CD4-positive, alpha-beta T cell treated with Interleukin-15 for 1 hour (primary cell): ENCODE measurements at places on chromosomes 16 and 17.
A peak's percentile ranks its signal among the peaks of the same experiment; 100 is the strongest.

GRCh38 chr16:31219154-31219741 lies 2.3 kb upstream of the PYDC1 start:
- no peak for DNase-seq

- DNase-seq: peak; percentile 72
These were observed 22.2 kb downstream of the SERPINF1 start for GRCh38 chr17:1783834-1784611.

DNA sequence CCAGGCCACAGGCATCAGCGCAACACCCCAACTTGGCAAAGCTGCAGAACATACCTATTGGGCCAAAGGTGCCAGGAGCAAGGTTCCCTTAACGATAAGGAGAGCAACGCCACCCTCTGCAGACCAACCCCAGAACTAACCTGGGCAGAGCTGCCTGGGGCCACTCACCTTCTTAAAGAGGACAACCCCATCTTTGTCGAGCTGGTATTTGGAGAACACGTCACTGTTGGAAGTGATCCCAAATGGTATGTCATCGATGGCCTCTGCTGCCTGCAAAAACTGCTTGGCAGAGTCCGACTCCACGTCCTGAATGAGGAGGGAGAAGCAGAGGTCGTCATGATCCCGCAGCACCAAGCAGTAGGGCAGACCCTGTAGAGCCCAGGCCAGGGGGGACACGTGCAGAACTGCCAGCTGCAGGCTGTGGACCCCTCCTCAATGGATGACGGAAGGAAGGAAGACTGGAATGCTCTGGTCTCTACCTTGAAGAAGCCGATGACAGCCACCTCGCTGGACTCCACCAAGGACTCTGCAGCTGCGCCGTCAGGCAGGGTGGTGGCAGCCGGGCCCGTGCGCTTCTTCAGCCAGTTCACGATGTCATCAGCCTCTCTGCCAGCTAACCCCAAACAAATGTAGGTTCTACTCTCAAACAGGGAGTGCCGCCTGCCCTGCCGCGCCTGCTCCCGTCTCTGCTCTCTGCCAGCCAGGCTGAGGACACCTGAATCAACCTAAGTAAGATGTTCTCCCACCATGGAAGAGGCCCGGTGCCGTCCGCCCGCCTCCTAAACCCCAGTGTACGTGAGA lies 5.2 kb downstream of the P4HB start:
- no peak for DNase-seq

GRCh38 chr17:29593591-29594518 lies 923 bp downstream of the ANKRD13B start:
- DNase-seq: no peak

DNA sequence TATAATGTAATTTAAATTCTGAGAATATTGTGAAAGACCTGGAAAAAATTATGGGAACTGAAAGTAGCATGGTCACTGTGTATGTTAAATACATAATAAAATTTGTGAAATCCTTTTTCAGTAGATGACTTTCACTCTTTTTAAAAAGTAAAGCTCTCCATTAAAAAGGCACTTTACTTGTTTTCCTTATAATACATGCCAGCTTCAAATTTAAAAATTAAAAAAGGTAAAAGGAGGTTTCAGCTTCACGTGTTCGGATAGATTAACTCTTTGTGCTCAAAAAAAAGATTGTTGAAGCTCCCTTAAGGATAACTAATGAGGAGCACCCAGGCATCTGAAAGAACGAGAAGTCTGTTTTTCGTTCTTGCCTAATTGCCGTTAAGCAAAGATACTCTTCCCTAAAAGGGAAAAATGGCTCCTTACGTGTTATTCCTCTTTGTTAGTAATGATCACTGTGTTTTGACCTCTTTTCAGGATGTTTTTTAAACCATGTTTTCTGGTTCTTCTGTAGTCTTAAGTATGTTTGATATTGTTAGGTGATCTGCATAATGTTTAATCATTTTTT lies 87.8 kb downstream of the TUBD1 start:
- no peak for DNase-seq
